CD4-positive, alpha-beta T cell treated with Interferon alpha-2 for 1 hour (primary cell): ENCODE measurements at places on chromosomes 1 and 21.

GRCh38 chr21:39483917-39484316 lies 32.1 kb downstream of the SH3BGR start:
- DNase-seq = no peak

DNA sequence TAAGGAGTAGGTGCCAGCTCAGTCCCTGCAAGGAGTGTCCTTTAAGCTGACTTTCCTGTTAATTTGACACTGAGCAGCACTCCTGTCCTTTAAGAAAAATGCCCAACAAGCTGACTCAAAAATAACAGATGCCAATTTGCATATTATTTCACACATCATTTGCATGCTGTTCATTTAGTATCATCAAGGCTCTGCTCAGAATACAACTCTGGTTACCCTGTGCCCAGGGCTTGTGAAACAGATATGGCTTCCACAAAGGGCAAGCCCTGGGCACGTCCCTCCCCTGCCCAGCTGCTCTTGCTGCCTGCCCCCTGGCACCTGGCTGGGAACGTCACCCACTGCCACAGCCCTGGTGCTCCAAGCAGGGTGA lies 10.3 kb downstream of the KCNN3 start:
- DNase-seq = no peak

DNA sequence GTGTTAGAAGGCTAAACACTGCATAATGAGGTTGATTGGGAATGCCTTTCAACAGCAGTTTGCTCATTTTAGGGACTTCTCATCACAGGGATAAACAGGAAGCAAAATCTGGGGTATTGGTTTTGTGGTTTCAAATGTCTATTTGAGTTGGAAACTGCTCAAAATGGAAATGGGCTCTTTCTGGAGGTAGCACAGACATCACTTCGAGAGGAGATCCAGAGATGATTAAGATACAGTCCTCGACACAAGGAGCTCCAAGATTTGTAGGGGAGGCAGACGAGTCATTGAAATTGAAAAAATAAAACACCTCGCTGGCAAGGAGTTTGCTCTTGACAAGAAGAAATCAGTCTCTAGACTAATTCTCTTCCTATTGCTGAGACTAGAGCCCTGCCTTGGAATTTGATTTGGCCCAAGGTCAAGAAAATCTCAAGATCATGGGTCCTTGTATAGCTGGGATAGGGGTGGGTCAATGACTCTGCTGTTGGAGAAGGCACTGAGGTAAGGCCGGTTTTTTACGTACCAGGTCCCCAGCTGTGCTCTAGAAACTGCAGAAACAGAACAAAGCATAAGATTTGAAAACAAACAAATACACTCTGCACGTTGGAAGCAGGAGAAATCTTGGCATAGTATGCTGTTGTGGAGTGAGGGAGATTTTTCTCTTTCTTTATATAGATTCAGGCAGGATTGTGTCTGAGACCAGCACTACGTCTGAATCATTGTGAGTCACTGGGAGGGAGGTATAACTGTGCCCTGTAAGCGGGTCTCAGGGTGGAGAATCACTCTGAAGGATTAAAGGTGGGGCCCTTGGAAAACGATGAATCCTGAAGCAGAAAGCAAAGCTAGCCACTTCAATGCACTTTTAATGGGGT lies 17.7 kb upstream of the KLHDC8A start:
- no peak for DNase-seq

DNA sequence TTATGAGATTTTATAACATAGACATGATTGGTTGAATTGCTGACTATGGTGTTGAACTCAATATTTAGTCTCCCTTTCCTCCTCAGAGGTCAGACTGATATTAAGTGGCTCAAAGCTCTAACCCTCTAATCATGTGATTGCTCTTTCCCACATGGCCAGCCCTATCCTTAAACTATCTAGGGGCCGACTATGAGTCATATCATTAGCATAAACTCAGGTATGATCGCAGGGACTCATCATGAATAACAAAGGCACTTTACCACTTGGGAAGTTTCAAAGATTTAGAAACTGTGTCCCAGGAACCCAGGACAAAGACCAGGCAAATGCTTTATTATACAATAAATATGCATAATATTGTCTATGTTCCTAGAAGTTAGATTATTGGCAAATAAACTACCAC lies 894.6 kb upstream of the NEGR1 start:
- no peak for DNase-seq

- DNase-seq = no peak
These were observed 32.8 kb downstream of the AKNAD1 start for GRCh38 chr1:108824051-108824450.
